ENCODE measurements at places on chromosomes 2 and 18. TPM values are rescaled to one million over a fixed set of nuclear protein-coding genes. Genes with fewer than 3 reads are reported as not detected.

GRCh38 chr2:174802459-174802858 lies 38.2 kb upstream of the CHRNA1 start:
- peaks cover 37% of the 10 kb centered on the region for H3K36me3 ChIP-seq
- DNase-seq: no peak
- H3K4me3 ChIP-seq: no peak overlapping the region
- peaks cover 43% of the 10 kb centered on the region for H3K4me1 ChIP-seq
- no peak overlapping the region for H3K27ac ChIP-seq

DNA sequence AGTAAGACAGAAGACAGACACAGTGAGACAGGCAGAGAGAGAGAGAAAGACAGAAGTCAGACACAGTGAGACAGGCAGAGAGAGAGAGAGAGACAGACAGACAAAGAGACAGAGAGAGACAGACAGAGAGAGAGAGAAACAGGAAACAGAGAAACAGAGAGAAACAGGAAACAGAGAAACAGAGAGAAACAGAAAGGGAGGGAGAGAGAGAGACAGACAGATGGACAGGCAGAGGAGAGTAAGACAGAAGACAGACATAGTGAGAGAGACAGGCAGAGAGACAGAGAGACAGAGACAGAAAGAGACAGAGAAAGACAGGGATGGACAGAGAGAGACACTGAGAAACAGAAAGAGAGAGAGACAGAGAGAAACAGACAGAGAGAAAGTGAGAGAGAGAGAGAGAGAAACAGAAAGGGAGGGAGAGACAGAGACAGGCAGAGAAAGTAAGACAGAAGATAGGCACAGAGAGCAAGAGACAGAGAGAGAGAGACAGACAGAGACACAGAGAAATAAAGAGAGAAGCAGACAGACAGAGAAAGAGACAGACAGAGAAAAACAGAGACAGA lies 109.3 kb upstream of the ANKRD30BL start:
- H3K4me1 ChIP-seq: peaks cover 1% of the 10 kb centered on the region
- H3K36me3 ChIP-seq: no peaks in the 10 kb centered on the region
- no peak overlapping the region for H3K4me3 ChIP-seq
- no peaks in the 10 kb centered on the region for H3K27me3 ChIP-seq
- DNase-seq: no peak

GRCh38 chr2:74206180-74206688 lies 7.8 kb downstream of the MTHFD2 start:
- no peak for DNase-seq
- H3K27ac ChIP-seq: no peak overlapping the region
- peaks cover 3% of the 10 kb centered on the region for H3K4me1 ChIP-seq
- H3K4me3 ChIP-seq: no peak overlapping the region

DNA sequence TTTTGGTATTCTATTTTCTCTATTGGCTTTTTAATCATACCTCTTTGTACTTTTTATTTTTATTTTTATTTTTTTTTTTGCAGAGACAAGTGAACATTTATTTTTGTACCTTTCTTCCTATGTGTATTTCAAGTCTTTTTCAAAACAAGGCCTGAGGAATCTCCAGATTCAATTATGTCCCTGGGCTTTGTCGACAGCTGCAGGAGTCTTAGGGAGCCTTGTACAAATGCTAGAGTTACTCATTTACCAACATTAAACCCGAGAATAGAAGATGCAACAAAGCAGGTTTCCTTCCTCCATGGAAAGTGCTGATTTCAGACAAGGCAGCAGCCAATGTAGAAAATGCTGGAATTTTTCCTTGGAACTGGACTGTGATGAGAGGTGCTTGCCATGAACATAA lies 242.8 kb downstream of the TNS1 start:
- H3K27ac ChIP-seq: no peak overlapping the region
- peaks cover 17% of the 10 kb centered on the region for H3K36me3 ChIP-seq
- H3K27me3 ChIP-seq: peaks cover 2% of the 10 kb centered on the region
- no peak for DNase-seq

DNA sequence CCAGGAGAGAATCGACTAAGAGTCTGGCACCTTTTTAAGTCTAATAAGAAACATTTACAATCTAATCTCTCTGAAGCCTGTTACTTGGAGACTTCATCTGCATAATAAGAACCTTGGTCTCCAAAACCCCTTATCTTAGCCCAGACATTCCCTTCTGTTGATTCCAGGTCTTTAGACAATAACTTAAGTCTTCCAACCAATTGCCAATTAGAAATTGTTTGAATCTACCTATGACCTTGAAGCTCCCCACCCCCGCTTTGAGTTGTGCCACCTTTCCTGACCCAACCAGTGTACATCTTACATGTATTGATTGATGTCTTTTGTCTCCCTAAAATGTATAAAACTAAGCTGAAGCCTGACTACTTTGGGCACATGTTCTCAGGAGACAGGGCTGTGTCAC lies 49.5 kb upstream of the DTNA start:
- no peaks in the 10 kb centered on the region for H3K27me3 ChIP-seq
- no peak for DNase-seq
- no peaks in the 10 kb centered on the region for H3K36me3 ChIP-seq
- peak overlapping the region; percentile 48 for H3K27ac ChIP-seq

GRCh38 chr2:189818249-189819038 lies 34.2 kb downstream of the PMS1 start:
- DNase-seq: no peak
- H3K4me3 ChIP-seq: no peak overlapping the region
- H3K36me3 ChIP-seq: peaks cover 40% of the 10 kb centered on the region
- H3K4me1 ChIP-seq: peaks cover 9% of the 10 kb centered on the region
- H3K27ac ChIP-seq: no peak overlapping the region

DNA sequence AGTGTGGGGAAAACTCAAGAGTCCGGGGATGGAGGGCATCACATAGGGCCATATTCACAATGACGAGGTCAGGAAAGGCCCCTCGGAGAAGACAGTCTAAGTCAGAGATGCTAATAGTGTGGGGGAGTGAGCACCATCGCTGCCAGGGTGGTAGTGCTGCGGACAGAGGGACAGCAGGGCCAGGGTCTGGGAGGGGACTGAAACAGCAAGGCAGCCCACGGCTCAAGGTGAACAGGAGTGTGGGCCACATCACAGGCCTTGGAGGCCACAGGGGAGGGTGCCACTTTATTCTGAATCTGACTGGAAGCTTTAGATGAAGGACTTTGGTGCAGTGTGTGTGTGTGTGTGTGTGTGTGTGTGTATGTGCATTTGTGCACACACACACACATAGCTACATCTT lies 130.9 kb upstream of the GLI2 start:
- no peaks in the 10 kb centered on the region for H3K4me1 ChIP-seq
- no peaks in the 10 kb centered on the region for H3K36me3 ChIP-seq
- DNase-seq: no peak
- no peak overlapping the region for H3K27ac ChIP-seq
- peaks cover 32% of the 10 kb centered on the region for H3K27me3 ChIP-seq
- H3K4me3 ChIP-seq: no peak overlapping the region

GRCh38 chr18:8732442-8733360 lies 27.3 kb downstream of the MTCL1 start:
- DNase-seq: no peak
- peaks cover 8% of the 10 kb centered on the region for H3K4me1 ChIP-seq
- peaks cover 5% of the 10 kb centered on the region for H3K36me3 ChIP-seq
- no peak overlapping the region for H3K4me3 ChIP-seq
- H3K27ac ChIP-seq: no peak overlapping the region

GRCh38 chr2:69571189-69571588 lies 72.3 kb downstream of the AAK1 start:
- DNase-seq: no peak
- no peak overlapping the region for H3K27ac ChIP-seq
- peaks cover 2% of the 10 kb centered on the region for H3K36me3 ChIP-seq
- no peak overlapping the region for H3K4me3 ChIP-seq
- H3K27me3 ChIP-seq: no peaks in the 10 kb centered on the region

DNA sequence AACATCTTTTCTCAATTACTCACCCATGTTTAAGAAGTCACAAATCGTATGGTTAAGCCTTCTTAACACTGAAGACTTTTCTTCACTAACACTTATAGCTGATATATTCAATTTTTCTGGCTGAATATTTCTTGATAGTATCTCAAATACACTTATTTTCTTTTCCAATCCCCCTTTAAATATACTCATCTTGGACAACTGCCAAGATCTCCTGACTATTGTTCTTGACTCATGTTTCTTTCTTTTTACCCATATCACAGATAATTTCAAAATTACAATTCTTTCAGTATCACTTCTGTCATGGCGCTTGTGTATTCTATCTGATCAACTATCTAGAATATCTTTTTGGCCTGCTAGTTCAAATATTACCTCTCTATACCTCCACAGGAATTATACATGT lies 954.3 kb upstream of the ACVR2A start:
- no peak overlapping the region for H3K27ac ChIP-seq
- H3K36me3 ChIP-seq: no peaks in the 10 kb centered on the region
- H3K27me3 ChIP-seq: no peaks in the 10 kb centered on the region
- H3K4me3 ChIP-seq: no peak overlapping the region

GRCh38 chr2:191453761-191454160 lies 208.6 kb downstream of the MYO1B start:
- no peak overlapping the region for H3K27ac ChIP-seq
- no peaks in the 10 kb centered on the region for H3K4me1 ChIP-seq
- H3K27me3 ChIP-seq: no peaks in the 10 kb centered on the region
- H3K4me3 ChIP-seq: no peak overlapping the region
- H3K36me3 ChIP-seq: no peaks in the 10 kb centered on the region

DNA sequence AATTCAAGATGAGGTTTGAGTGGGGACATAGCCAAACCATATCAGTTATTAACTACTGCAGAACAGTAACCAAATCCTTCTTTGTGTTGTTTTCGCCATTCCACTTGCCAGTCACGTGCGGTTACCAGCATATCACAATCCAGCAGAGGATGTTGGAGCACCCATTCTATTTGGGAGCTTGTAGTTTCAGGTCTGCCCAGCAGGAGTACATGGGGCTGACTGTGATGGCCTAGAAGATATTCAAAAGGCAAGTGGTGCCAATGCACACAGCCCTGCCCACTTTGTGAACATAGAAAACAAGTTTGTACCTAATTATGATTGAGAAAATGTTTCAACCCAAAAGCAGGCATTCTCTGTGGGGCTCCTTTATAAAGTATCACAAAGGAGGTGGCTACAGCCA lies 57.0 kb downstream of the ZNF519 start:
- no peaks in the 10 kb centered on the region for H3K4me1 ChIP-seq
- peaks cover 2% of the 10 kb centered on the region for H3K36me3 ChIP-seq
- H3K27ac ChIP-seq: no peak overlapping the region
- no peak for DNase-seq
- no peaks in the 10 kb centered on the region for H3K27me3 ChIP-seq

DNA sequence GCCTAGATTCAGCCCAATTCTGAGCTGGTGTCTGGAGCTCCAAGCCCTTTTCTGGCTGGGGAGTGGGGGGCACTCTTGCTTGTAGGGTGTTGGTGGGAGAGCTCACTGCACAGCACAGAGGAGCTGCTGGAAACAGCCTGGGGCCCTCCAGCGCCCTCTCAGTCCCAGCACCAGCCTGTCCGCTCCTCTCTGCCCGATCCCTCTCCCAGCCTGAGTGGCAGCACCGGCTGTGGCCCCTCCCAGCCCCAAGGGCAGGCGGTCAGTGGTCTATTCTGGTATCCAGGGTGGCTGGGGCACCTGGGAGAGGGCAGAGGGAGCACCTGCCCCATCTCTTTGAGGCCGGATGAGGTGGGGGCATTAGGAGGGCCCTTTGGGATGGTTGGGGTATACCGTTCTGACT lies 13.2 kb upstream of the DES start:
- peaks cover 2% of the 10 kb centered on the region for H3K27me3 ChIP-seq
- no peak overlapping the region for H3K27ac ChIP-seq
- no peaks in the 10 kb centered on the region for H3K36me3 ChIP-seq
- DNase-seq: no peak
- H3K4me1 ChIP-seq: peaks cover 53% of the 10 kb centered on the region
- H3K4me3 ChIP-seq: no peak overlapping the region

DNA sequence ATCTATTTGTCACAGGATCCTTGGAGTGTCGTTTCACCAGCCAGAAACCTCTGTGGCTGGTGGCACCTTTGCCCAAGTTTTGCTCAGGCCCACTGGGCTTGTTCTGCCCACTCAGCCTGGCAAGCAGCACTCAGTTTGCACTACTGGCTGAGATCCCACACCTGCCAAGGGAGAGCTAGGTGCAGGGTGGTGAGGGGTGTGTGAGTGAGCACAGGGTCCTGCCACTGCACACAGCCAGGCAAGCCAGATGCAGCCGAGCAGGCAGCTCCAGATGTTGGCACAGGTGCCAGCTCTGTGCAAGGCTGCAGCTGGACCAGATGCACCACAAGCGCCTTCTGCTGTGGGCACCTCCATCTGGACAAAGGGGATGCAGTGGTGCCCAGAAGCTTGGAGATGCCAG lies 281.7 kb upstream of the UBE2E3 start:
- H3K4me3 ChIP-seq: no peak overlapping the region
- H3K27ac ChIP-seq: no peak overlapping the region
- peaks cover 3% of the 10 kb centered on the region for H3K27me3 ChIP-seq
- no peaks in the 10 kb centered on the region for H3K36me3 ChIP-seq
- DNase-seq: no peak

- H3K4me1 ChIP-seq: peaks cover 9% of the 10 kb centered on the region
- peaks cover 3% of the 10 kb centered on the region for H3K27me3 ChIP-seq
- no peaks in the 10 kb centered on the region for H3K36me3 ChIP-seq
- DNase-seq: no peak
- no peak overlapping the region for H3K4me3 ChIP-seq
- H3K27ac ChIP-seq: no peak overlapping the region
Observed at GRCh38 chr2:27099334-27099955, 12.9 kb downstream of the KHK start.

GRCh38 chr2:190507135-190507534 lies 27.4 kb downstream of the NEMP2 start:
- H3K36me3 ChIP-seq: peaks cover 9% of the 10 kb centered on the region
- H3K4me1 ChIP-seq: peaks cover 7% of the 10 kb centered on the region
- no peak for DNase-seq
- H3K27me3 ChIP-seq: no peaks in the 10 kb centered on the region
- no peak overlapping the region for H3K27ac ChIP-seq

DNA sequence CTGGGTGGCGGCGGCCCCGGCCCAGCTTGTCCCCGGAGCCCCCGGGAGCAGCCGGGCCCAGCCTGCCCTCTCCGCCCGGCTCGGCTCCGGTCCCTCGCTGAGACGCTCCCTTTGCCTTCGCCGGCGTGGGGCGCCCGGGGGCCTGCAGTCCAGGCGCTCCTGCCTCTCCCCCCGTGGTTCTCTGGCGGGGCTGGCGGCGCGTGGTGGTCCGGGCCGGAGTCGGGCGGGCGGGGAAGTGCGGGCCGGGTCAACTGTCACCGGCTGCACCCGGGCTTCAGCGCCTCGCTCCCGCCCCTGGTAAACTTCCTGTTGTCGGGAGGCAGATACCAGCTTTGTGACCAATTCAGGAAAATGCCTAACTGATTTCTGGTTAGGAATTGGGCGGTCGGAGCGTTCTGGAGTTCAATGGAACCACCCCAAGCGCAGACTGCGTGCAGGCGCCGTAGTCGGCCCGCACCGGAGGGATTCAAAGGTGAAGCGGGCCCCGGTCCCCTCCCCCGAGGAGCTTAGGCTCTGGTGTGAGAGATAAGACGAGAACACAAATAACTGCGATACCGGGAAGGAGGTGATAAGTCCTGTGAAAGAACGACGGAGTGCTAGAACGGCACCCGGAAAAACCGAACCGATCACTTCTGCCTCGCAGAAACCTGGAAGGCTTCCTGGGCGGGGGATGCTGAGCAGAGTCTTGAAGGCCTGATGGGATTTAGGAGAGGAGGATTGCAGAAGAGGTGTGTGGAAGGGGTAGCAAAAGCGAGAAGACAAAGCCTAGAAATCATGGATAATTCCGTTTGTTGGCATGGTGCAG lies 891 bp downstream of the CAB39 start:
- peak; percentile 53 for DNase-seq
- H3K4me1 ChIP-seq: peaks cover 23% of the 10 kb centered on the region
- peak overlapping the region; percentile 93 for H3K27ac ChIP-seq
- H3K4me3 ChIP-seq: peak overlapping the region; percentile 83
- H3K36me3 ChIP-seq: no peaks in the 10 kb centered on the region

ZNF397 gene
- total RNA-seq: 44.2 TPM

NYAP2 gene
- total RNA-seq: not detected

CLASP1 gene
- total RNA-seq: 94.0 TPM

SERPINB11 gene
- not detected for total RNA-seq

PHLPP1 gene
- 21.2 TPM for total RNA-seq

AGXT gene
- total RNA-seq: not detected

All from mesothelial cell of epicardium (in vitro differentiated cells).